ENCODE measurements at places on chromosomes 3 and 15.

GRCh38 chr15:97443101-97443500 lies 517.4 kb upstream of the ARRDC4 start:
- DNase-seq = no peak

- no peak for DNase-seq
Measured at GRCh38 chr3:44862226-44862637, 520 bp downstream of the TMEM42 start.

DNA sequence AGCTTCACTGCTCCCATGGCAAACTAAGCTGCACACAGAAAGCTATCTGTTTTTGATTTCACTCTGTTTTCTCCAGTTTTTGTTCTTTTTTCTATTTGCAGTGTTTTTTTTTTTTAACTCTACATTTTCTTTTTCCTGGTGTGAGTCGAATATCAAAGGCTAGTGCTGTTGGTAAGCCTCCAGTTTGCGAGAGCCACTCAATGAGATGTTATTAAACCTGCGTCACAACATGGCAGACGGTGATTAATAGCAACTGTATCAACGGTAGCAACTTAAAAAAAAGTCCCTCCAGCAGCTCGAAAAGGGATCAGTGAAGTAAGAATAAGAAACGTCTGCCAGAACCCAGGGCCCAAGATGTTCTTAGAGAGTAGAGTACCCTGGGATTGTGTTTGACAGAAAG lies 84.1 kb downstream of the MEIS2 start:
- DNase-seq = no peak

DNA sequence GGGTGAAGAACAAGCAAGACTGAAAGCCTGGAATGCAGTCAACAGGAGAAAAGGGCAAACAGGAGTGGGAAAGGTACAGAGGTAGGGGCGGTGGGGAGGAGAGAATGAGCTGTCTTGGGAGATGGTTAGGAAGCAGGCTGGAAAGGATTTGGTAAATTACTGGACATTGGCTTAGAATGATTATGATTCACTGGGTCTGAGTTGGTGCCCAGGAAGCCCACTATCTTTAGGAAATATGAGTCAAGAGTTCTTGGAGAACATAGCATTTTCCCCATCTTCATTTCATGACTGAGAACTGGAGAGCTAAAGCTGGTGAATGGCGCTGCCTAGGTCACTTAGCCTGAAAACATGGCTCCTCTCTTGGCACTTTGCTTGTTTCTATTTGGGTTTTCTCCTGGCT lies 74.7 kb upstream of the C3orf80 start:
- no peak for DNase-seq

GRCh38 chr3:75180945-75181298 lies 483.2 kb upstream of the FRG2C start:
- no peak for DNase-seq

DNA sequence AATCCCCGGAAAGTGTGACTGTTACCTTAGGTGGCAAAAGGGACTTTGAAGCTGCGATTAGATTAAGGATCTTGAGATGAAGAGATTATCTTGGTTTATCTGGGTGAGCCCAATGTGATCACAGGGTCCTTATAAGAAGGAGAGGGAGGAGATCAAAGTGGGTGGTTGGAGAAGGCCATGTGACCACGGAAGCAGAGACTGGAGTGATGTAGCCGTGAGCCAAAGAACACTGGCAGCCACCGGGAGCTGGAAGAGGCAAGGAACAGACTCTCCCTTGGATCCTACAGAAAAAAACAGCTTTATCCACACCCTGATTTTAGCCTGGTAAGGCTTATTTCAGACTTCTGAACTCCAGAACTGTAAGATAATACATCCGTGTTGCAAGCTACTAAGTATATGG lies 29.9 kb downstream of the CRABP1 start:
- DNase-seq = no peak

DNA sequence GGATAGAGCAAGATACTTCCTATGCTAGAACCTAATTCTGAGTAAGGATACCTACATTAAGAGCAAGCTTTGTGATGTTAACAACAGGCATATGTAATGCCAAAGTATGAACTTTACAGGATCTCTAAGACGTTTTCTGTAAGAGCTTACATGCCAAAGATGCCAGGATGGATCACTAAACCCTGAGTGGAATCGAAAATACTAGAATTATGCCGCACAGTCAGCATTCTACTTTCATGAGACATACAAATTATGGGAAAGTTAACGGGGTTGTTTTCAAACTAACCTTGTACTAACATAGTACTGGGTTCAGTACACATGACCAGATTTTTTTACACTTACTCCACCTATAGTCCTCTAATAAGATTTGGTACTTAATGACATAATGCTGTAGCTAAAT lies 55.1 kb downstream of the AAGAB start:
- DNase-seq = no peak

GRCh38 chr3:116198087-116198486 lies 247.2 kb downstream of the LSAMP start:
- no peak for DNase-seq

DNA sequence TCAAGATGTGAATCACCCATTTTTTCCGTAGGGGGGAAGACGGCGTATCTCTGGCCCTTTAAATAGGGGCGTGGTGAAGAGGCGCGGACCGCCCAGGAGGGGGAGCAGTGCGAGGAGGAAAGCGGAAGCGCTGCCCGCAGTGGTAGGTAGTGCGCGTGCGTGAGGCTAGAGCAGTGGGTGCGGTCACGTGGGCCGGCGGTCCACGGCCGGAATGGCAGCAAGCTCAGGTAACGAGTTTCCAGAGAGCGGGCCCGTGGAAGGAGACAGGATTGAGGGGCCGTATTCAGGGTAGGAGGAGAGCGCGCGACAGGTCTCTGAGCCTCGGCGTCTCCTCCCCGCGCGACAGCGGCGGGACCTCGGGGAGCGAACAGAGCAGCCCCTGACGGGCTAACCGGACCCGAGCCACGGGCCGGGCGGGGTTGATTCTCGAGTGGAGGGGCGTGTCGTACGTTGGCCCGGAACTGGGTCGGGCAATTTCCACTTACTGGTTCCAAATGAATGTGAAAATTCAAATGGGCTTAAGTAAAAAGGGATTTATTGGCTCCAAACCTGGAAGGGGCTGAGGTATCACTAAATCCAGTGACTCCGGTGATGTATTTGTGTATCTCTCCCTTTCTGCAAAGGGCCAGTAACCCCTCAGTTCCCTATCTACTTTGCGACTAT lies at the start of gene VPS8:
VPS8 (plus strand) TSS at position 168 of the 663 bp plus-strand sequence. CDS start 12,467 bp downstream, outside the sequence.
- DNase-seq = peak; percentile 96

DNA sequence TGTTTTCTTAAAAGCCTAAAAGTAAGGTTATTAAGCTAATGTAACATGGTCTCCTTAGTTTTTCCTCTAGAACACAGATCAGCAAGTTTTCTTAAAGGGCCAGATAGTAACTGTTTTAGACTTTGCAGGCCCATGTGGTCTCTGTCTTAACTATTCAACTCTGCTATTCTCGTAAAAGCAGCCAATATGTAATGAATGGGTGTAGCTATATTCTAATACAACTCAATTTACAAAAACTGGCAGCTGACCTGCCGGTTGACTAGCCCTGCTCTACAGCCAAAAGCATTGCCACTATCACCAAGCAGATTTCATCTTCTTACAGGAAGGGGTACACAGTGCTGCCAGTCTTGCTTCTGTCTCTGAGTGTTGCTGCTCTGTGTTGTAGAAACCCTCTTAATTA lies 27.4 kb downstream of the KCNMB3 start:
- DNase-seq = no peak
